ENCODE measurements at places on chromosomes 3 and 15. TPM values are rescaled to one million over a fixed set of nuclear protein-coding genes. Genes with fewer than 3 reads are reported as not detected.

DNA sequence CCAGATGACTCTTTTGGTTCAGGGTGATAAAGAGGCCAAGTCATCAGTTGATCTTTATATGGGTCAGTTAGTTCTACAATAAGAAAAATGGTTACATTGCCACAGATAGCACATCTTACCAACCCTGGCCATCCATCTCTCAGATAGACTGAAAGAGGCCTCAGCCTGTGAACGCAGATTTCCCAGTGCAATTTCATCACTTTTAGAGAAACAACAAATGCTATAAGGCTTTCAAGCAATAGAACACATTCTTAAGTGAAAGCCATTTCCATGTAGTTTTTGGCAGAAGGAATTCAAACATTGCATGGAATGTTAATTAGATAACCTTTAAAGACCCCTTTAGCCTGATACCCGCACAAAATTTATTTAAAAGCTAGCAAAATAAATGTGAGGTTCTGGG lies 200.6 kb upstream of the ZBTB20 start:
- DNase-seq, result no peak

GRCh38 chr15:97874139-97874538 lies 86.4 kb upstream of the ARRDC4 start:
- DNase-seq, result no peak

GRCh38 chr3:127817406-127817841 lies 4.9 kb downstream of the MGLL start:
- no peak for DNase-seq

DNA sequence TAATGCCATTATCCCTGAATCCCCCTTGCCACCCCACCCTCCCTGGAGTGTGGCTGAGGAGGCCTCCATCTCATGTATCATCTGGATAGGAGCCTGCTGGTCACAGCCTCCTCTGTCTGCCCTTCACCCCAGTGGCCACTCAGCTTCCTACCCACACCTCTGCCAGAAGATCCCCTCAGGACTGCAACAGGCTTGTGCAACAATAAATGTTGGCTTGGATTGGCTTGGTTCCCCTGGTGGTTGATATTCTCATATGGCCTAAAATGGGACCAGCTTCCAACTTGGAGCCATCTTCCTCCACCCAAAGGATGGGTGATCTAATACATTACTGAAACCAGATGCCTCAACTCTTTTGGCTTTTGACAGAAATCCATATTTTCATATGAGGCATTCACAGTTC lies 34.9 kb downstream of the VIPR1 start:
- DNase-seq, result no peak

DNA sequence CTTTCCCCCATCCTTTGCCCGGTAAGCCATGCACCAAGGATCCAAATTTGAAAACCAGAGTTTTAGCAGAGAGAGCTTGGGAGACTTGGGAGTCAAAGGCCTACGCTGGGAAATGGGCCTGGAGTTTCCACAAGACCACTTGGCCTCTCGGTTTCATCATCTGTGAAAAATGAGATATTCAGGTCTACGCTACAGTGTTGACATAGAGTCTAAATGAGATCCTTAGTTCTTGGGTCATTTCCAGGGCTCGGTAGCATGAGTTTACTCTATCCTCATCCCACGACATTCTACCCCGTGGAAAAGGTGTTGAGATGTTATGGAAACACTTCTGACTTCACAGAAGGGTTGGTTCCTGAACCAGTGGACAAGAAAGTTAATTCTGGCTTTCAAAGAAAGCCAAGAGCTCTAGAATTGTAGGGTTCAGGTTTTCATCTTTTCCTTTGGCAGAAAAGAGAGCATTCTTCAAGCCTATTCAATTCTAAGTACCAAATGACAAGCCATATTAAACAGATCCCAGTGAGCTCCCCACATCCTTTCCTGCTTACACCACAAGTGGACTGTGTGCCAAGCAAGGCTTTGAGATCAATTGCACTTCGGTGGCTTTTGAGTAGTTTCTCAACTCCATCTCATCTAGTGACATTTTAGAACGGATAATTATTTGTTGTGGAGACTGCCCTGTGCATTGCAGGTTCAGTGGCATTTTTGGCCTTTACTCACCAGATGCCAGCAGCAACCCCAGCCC lies 219.7 kb downstream of the SLCO3A1 start:
- DNase-seq, result no peak

- peak; percentile 43 for DNase-seq
Observed at GRCh38 chr3:51389423-51390183, 1.5 kb upstream of the RBM15B start.

GRCh38 chr3:31772758-31773473 lies 208.1 kb downstream of the OSBPL10 start:
- DNase-seq, result no peak

DNA sequence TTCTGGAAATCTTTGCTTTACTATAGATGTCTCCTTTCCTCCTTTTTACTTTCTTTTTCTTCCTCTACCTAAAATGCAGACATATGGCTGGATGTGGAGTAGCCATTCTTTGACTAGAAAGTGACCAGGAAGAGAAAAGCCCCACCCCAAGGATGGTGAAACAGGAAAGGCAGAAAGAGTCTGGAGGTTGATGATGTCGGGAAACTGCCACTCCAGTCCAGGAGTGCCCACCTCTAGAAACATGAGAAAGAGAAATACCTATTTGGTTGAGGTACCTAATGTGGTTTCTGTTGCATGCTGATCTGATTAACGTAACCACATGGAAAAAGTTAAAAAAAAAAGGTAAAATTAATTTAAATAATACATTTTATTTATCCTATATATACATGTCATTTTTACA lies 55.2 kb upstream of the SSR3 start:
- DNase-seq, result no peak

GRCh38 chr15:66080717-66081398 lies 172.7 kb downstream of the MEGF11 start:
- no peak for DNase-seq

- no peak for DNase-seq
Observed at GRCh38 chr3:126852511-126852910, 130.4 kb upstream of the PLXNA1 start.

DNA sequence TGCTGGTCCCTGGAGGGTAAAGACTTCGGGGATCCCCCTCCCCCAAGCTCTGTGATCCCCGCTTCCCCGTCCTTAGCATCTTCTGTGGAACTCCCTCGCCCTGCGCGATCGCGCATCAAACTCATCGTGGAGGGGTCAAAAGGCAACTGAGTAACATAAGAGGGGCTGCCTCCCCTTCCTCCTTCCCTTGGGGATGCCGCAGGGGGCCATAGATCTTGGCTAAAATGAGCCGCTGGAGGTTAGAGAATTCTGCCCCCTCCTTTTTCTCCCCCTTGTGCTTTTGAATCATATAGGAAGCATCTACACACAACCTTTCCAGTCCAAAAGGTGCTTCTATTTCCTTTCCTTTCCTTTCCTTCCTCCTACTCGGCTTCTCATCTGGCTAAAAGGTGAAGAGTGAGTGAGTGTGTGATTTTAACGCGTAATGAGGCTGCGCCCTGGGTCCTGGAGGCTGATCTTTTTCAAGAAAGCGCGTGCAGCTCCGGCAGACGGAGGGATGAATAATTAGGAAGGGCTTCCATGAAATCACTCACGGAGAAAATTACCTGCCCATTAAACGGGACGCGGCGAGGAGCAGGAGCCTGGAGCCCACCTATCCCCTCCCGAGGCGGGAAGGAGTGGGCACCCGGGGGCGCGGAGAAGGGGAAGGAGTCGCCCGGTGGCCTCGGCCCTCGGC lies 831 bp upstream of the ROBO2 start:
- DNase-seq, result no peak

GRCh38 chr15:44458429-44458828 lies 31.0 kb downstream of the CTDSPL2 start:
- DNase-seq, result no peak

- DNase-seq, result peak; percentile 50
Observed at GRCh38 chr15:52021128-52021671, 2.2 kb downstream of the MAPK6 start.

SEMA6D gene
- total RNA-seq, result not detected

IGSF11 gene
- total RNA-seq, result not detected

C3orf22 gene
- not detected for total RNA-seq

SNX4 gene
- 50.7 TPM for total RNA-seq

CD80 gene
- total RNA-seq, result 6.8 TPM

TMEM40 gene
- not detected for total RNA-seq

AHSG gene
- total RNA-seq, result not detected

CADM2 gene
- total RNA-seq, result not detected

C3orf70 gene
- total RNA-seq, result 0.05 TPM

RETNLB gene
- total RNA-seq, result not detected

BBS4 gene
- 14.5 TPM for total RNA-seq

CEMIP gene
- 0.30 TPM for total RNA-seq

FBXL22 gene
- 0.78 TPM for total RNA-seq
